ENCODE measurements at places on chromosomes 3 and 15. TPM values are rescaled to one million over a fixed set of nuclear protein-coding genes. Genes with fewer than 3 reads are reported as not detected.

Gene PPP2R3A
- total RNA-seq, result 1.5 TPM

Gene PCNP
- total RNA-seq, result 39.1 TPM

Gene CHCHD4
- total RNA-seq, result 7.1 TPM

Gene CHRFAM7A
- total RNA-seq, result 0.38 TPM

Gene ACVR2B
- 6.7 TPM for total RNA-seq

Gene P2RY1
- 1.1 TPM for total RNA-seq

Gene WDR93
- not detected for total RNA-seq

Gene KNG1
- total RNA-seq, result 1,019 TPM

Gene CFAP100
- total RNA-seq, result not detected

Gene HTD2
- total RNA-seq, result 6.8 TPM

Gene GCNT3
- 0.30 TPM for total RNA-seq

Gene LRRC31
- 1.7 TPM for total RNA-seq

Gene SLC28A1
- 64.6 TPM for total RNA-seq

Gene CFAP161
- 0.25 TPM for total RNA-seq

Gene SSUH2
- not detected for total RNA-seq

Gene GP9
- 0.20 TPM for total RNA-seq

Gene DGKG
- total RNA-seq, result 1.4 TPM

Gene ADAMTS7
- total RNA-seq, result 0.86 TPM

Gene GOLIM4
- total RNA-seq, result 39.2 TPM

Gene CCR9
- total RNA-seq, result 0.15 TPM

Gene AGTR1
- total RNA-seq, result 25.5 TPM

Gene GP5
- total RNA-seq, result 0.10 TPM

Gene C3orf49
- total RNA-seq, result not detected

Gene ASB7
- total RNA-seq, result 7.3 TPM

Gene NPAP1
- total RNA-seq, result 0.05 TPM

Gene IMPG2
- total RNA-seq, result 0.03 TPM

Gene GOLGA8M
- 6.8 TPM for total RNA-seq

Gene EOMES
- total RNA-seq, result 0.08 TPM

Gene EBLN2
- 2.0 TPM for total RNA-seq

Gene DPPA2
- total RNA-seq, result not detected

Gene HEG1
- 5.4 TPM for total RNA-seq

Gene VEPH1
- total RNA-seq, result 0.58 TPM

Gene GNAT1
- total RNA-seq, result 0.08 TPM

Gene CNTN3
- total RNA-seq, result 5.7 TPM

Gene KNL1
- 1.7 TPM for total RNA-seq

Gene TERC
- total RNA-seq, result 3.1 TPM

Gene PATL2
- 0.58 TPM for total RNA-seq

Gene SOX2
- 0.23 TPM for total RNA-seq

Gene CHSY1
- total RNA-seq, result 6.3 TPM

Gene SMCO1
- not detected for total RNA-seq

Gene ZNF80
- not detected for total RNA-seq

Gene GDPGP1
- total RNA-seq, result 5.6 TPM

Gene SLC25A26
- 14.9 TPM for total RNA-seq

Gene MAP3K13
- total RNA-seq, result 20.0 TPM

Gene CHRNA7
- total RNA-seq, result not detected

Data from left lobe of liver (tissue), 2 donors.